GM18507 (cell line): ENCODE measurements at places on chromosomes 2 and 18.

DNA sequence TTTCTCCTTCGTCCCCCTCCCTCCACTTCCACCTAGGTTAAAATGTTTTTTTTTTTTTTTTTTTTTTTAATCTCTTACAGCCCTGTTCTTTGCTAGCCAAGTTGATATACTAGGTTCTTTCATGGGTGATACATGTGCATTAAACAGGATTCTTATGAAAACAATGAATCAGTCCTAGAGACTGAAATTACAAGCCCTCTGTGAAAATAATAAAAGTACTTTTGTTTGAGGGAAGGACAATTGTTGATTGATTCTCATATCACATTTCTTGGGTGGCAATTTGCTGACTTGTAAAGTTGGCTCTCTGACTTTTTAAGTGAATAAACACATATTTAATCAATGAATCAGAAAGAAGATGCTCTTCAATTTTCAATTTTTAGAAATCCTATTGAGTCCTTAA, 639.9 kb downstream of the LRP1B start:
- DNase-seq = no peak

GRCh38 chr2:36783246-36783645, 86.7 kb downstream of the VIT start:
- no peak for DNase-seq

DNA sequence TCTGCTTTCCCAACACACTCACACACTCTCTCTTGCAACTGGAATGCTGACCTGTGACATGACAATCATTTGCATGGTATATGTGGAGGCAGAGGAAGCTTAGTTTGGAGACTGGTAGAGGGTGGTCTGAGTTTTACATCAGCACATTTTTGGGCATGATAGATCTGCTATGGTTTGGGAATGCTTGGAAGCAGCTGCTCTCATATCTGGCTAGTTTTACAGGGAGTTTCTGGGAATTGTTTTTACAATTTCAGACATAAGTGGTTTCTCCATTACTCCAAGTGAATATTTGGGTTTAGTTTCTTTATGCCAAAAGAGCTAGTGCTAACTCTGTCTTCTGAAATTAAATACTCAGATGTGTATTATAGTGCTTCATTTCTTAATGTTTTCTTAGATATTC, 977.6 kb downstream of the SUCLG1 start:
- no peak for DNase-seq

- DNase-seq = no peak
Measured at GRCh38 chr2:38922389-38922788, 32.7 kb downstream of the ARHGEF33 start.

DNA sequence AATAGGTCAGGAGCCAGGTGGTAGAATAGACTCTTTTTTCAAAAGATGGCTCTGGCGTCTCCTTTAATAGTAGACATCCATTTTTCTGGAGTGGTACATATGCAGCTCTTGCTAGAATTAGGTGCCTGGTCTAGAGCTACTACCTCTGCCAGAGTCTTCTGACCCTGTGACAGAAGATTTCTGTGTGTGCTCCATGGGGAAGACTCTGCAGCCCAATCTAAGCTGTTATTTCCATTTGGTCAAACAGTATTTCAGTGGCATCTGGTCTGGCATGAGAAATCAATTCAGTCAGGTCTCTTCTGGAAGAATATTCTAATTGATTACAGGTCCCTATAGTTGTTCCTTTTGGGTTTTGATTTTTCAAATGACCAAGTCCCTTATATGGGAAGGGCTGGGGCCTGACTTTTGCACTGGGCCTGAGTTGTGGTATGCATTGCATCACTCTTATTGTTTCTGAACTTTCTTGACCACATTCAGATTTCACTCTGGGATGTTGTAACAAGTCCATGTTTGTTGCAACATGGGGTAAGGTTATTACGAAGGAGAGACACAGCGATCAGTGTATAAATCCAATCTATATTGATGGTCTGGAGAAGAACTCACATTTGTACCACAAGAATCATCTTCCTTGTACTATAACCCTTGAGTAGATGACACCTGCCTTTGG, 12.1 kb downstream of the MXD1 start:
- no peak for DNase-seq
